ENCODE measurements at places on chromosomes 5 and 9.

GRCh38 chr5:160516696-160517530 is 95.3 kb downstream of the PTTG1 start:
- no peak for DNase-seq

DNA sequence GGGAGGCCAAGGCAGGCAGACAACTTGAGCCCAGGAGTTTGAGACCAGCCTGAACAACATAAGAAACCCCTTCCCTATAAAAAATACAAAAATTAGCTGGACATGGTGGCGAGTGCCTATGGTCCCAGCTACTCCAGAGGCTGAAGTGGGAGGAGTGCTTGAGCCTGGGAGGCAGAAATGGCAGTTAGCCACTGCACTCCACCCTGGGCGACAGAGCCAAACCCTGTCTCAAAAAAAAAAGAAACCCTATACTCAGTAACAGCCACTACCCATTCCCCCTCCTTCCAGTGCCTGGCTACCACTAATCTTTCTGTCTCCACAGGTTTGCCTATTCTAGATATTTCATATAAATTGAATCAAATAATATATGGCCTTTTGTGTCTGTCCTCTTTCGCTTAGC is 14.3 kb upstream of the SIL1 start:
- no peak for DNase-seq

GRCh38 chr9:98171176-98171925 is 21.1 kb downstream of the CORO2A start:
- no peak for DNase-seq

GRCh38 chr9:21804331-21804730 is 1.9 kb downstream of the MTAP start:
- no peak for DNase-seq

DNA sequence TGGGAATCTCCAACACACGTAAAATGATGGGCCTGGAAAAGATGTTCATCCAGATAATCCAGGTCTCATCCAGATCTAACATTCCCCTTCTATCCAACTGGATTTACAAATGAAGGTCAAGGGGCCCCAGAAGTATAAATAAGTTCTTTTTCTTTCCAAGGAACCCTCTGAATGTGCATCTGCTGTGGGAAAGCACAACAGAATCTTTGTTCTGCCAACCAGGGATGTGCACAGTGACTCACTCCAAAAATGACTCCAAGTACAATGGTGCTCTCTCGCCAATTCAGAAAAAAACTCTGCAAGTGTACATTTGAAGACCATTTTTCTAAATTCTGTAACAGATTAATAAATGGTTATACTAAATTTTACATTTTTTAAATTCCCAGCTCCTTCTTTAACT is 12.4 kb downstream of the RAPGEF6 start:
- no peak for DNase-seq

- no peak for DNase-seq
These were observed 91.9 kb downstream of the CEMIP2 start for GRCh38 chr9:71676460-71676859.

DNA sequence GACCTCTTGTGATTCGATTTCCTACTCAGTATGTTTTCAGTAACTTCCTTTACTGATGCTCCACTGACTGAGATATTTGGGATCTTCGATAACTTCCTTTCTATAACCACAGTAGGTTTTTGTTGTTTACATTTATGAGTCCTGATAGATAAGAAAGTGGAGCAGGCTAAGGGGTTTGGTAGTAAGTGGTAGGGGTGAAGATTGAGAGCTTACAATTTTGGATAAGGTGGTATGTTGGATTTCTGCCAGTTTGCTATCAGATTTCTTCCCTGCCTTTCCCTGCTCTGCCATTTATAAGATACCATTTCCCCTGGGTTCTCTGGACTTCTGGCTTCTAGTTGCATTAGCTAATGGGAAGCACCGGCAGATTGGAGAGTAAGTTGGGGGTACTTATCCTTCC is 7.9 kb upstream of the NDUFS4 start:
- DNase-seq: no peak

GRCh38 chr5:71573591-71573990 is 13.5 kb upstream of the MCCC2 start:
- no peak for DNase-seq

GRCh38 chr9:81112627-81113452 is 576.5 kb downstream of the TLE1 start:
- DNase-seq: no peak

DNA sequence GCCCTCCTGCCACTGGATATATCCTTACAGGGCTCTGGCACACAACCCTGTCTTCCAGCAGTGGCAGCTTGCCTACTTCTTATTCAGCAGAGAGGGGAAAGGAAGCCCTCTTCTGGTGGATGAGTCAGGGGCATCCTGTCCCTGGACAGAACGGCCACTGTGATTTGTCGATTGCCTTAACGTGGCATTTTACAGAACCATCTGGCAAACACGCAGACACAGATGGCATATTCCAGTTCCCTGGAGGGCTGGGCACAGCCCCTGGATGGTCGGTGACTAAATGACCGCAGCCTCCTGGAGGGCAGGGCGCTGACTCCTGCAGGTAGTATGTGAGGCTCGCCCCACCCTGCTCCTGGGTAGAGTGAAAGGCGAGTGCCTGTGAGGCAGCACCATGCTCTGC is 62.1 kb downstream of the DCP2 start:
- peak; percentile 40 for DNase-seq

DNA sequence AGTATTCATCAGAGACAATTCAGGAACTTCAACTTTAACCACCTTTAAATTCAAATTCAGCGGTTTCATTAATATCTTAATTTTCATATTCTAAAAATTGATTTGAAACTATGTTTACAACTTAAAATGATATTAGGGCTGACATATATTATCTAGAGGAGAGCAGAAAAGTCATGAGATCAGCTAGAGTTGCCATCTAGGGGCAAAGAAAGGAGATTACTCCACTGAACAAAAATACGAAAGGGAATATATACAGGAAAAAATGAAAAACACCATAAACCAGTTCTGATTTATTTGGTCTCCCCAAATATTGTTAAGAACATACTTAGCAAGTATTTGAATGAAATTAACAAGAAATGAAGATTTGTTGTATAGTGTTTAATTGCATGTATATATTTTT is 946.3 kb downstream of the DTWD2 start:
- no peak for DNase-seq

DNA sequence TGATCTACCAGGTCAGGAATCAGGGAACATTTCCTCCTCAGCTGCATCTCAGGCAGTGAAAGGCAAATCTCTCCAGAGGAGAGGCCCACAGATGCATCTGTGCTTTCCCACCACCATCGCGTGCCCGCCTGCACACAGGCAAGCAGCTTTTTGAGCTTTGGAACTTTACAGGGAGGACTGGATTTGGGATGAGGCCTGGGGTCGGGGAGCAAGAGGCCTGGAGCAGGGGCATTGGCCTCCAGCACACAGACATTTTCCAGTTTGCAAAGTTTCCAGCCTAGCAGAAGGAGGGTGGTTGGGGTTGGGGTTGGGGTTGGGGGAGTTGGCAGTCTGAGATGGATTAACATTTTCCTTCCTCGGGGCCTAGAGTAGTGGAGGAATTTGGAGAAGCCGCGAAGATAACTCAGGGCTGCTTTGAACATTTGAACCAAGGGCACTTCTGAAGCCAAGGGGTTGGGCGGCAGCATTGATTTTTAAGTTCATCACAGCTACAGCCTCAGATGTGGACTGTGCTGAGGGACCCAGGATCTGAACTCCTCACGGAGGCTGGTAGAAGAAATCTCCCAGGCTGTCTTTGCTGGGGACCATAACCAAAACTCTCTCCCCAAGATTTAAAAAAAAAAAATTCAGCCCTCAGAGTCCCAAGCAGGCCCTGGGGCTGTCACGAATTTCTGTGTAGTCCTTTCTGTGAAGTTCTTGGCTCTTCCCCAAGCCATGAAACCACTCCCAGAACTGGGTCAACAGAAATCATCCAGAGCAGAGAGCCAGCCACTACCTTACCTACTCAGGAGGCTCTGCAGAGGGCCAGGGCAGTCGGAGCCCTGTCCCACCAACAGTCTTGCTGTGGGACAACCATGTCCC is 25.6 kb downstream of the C5orf15 start:
- DNase-seq: no peak

- no peak for DNase-seq
These were observed 13.1 kb downstream of the MSANTD3 start for GRCh38 chr9:100440071-100440470.

GRCh38 chr9:84331119-84331809 is 9.3 kb downstream of the SLC28A3 start:
- DNase-seq: peak; percentile 13

- DNase-seq: peak; percentile 93
These were observed 13.2 kb upstream of the AUH start for GRCh38 chr9:91374939-91375338.

DNA sequence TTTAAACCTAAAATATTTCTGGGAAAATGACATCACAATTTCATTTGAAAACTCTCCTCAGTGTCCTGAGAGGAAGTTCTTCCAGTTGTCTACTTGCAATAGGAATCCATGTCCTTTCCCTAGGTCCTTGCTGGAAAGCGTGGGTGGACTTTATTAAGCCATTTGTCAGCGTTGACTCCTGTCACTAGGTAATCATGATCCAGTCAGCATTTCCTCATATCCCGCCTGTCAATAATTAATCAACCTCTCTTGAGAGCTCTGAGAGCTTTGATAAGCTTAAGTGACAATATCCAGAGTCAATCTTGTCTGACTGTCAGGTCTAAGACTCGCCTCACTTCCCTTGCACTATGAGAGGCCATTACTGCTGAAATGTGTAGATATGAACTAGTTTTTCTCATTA is 107.2 kb upstream of the SLIT3 start:
- no peak for DNase-seq

DNA sequence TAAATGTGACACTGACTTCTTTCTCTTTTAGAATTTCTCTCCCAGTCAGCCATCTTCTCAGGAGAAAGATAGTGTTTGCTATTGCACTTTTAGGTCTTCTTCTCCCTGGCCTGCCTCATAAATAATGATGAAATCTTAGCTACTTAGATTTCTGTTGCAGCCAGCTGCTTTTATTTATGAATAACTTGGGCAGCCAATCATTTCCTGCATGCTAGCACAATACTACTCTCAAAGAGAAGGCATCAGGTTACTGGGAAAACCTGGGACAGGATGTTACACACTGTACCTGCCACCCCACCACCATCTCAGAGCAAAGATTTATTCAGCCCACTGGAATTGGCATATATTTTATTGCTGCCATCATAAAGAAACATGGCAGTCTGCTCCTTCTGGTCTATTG is 266.6 kb downstream of the PRELID2 start:
- DNase-seq: peak; percentile 32

- no peak for DNase-seq
These were observed 391 bp downstream of the RALGDS start for GRCh38 chr9:133120501-133121197.

DNA sequence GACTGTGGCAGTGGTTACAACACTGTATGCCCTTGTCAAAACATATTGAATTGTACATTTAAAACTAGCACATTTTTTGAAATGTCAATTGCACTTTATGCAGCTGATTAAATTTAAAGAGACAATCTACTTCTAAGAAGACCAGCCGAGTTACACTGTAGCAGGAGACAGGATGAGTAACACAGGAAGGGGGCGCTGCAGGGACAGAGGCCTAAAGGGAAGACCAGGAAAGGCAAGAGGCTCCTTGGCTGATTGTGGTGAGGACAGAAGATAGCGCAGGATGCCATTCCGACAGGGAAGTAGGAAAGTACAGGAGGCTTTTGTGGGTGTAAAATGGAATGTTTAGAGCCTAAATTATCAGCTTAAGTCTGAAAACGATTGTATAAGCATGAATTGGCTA is 28.2 kb upstream of the PPP2R2B start:
- DNase-seq: no peak

GRCh38 chr5:79785983-79786382 is 96.3 kb downstream of the CMYA5 start:
- no peak for DNase-seq

- DNase-seq: no peak
These were observed 5.9 kb downstream of the ATPSCKMT start for GRCh38 chr5:10243660-10244240.

GRCh38 chr5:16780325-16780724 is 155.8 kb downstream of the MYO10 start:
- DNase-seq: no peak

DNA sequence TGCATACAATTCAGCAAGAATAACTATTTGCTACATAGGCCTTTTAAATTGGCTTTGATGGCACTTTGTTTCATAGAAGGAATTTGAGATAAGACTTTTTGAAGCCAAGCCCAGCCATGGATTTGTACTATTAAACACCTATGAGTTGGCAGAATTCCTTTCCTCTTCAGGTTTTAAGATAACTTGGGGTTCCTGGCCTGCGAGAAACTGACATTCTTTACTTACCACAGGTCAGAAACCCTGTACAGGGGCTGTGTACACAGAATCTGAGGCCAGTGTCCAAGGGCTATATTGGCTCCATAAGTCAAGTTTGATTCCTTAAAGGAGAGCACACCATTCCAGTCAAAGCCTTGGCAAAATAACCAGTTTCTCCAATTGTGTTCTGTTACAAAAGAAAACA is 10.8 kb upstream of the BTNL3 start:
- no peak for DNase-seq

DNA sequence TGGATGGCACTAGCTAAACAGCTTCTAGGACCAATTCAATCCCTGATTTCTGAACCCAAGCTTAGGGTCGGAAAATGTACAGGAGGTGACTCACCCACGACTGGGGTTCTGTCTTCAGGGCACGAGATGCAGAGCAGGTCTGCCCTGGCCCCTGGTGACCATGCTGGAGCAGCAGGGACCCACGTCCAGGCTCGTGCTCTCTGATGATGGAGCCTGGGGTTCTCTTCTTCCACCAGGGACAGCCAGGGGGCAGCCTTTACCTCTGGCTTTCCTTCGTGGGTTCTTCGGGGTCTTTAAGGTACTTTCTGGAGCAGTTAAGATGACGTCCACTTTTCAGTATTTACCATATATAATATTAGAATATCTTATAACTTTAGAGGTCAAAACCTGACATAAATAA is 2.1 kb downstream of the CFAP77 start:
- DNase-seq: peak; percentile 8
